Right cardiac atrium (tissue), 5 donors: ENCODE measurements at places on chromosomes 5 and 9. TPM values are rescaled to one million over a fixed set of nuclear protein-coding genes. Genes with fewer than 3 reads are reported as not detected.

Gene GCNT1
- total RNA-seq, result 5.7 TPM

Gene IL3
- total RNA-seq, result not detected

Gene DBH
- total RNA-seq, result not detected

Gene MLANA
- not detected for total RNA-seq

Gene GOLGA2
- 106 TPM for total RNA-seq

Gene SIMC1
- total RNA-seq, result 9.7 TPM

Gene PDE8B
- total RNA-seq, result 43.8 TPM

Gene COL27A1
- total RNA-seq, result 5.7 TPM

Gene ZBTB6
- total RNA-seq, result 6.6 TPM

Gene WHRN
- total RNA-seq, result 12.7 TPM

Gene FBXL7
- total RNA-seq, result 16.1 TPM

Gene SH3TC2
- total RNA-seq, result 17.9 TPM

Gene GNA14
- 4.3 TPM for total RNA-seq

Gene SELENOP
- 213 TPM for total RNA-seq

Gene MARCOL
- total RNA-seq, result not detected

Gene SGCD
- total RNA-seq, result 73.1 TPM

Gene SLC6A3
- not detected for total RNA-seq

Gene FBP2
- 0.23 TPM for total RNA-seq

Gene VDAC1
- 330 TPM for total RNA-seq

Gene FOXD4L4
- 0.22 TPM for total RNA-seq

Gene ZFAND5
- 179 TPM for total RNA-seq

Gene GFPT2
- 25.6 TPM for total RNA-seq
